ENCODE measurements at places on chromosomes 2 and 18.
A peak's percentile ranks its signal among the peaks of the same experiment; 100 is the strongest.

GRCh38 chr18:21682371-21683051 lies 22.1 kb downstream of the ABHD3 start:
- peak; percentile 35 for DNase-seq

GRCh38 chr18:63192885-63193349 lies 126.7 kb downstream of the BCL2 start:
- DNase-seq: no peak

DNA sequence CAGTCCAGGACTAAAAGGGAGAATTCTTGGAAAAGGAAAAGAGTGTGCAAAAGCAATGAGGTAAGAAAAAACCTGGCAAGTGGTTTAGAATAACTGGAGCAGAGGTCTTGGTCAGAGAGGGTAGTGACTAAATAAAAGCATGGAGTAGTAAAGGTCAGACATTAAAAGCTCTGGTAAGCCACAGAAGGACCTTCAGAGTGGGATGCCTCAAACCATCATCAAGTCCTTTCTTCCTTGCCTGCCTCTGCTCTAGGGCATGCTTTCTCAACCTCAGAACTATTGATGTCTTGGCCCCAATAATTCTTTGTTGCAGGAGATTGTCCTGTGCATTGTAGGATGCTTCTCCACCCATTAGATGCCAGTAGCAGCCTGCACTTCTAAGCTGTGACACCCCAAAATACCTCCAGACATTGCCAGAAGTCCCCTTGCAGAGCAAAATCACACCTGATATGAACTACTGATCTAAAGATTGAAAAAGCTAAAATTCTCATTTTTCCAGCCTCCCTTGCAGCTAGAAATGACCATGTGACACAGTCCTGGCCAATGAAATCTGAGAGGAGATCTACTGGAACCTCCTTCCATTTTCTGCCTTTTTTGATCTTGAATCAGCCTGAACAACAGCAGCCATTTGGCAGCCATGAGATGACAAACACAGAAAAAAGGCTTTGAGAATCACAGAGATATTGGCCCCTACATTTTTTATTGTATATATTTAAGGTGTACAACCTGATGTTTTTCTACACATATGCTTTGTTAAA lies 48.1 kb downstream of the EVA1A start:
- no peak for DNase-seq

- peak; percentile 39 for DNase-seq
Observed at GRCh38 chr2:1750933-1751766, 6.8 kb upstream of the PXDN start.

- no peak for DNase-seq
Observed at GRCh38 chr2:216477283-216478035, 21.2 kb upstream of the RPL37A start.

Data from globus pallidus (tissue), 1 donor.